ENCODE measurements at places on chromosomes 1 and 21.

GRCh38 chr21:36964398-36964797, 2.1 kb downstream of the HLCS start:
- no peak for DNase-seq

GRCh38 chr1:203033287-203033686, 7.0 kb downstream of the PPFIA4 start:
- no peak for DNase-seq

GRCh38 chr1:94118013-94118412, 2.9 kb downstream of the ABCA4 start:
- DNase-seq, result no peak

GRCh38 chr1:97091263-97091662, 369.7 kb downstream of the PTBP2 start:
- DNase-seq, result no peak

DNA sequence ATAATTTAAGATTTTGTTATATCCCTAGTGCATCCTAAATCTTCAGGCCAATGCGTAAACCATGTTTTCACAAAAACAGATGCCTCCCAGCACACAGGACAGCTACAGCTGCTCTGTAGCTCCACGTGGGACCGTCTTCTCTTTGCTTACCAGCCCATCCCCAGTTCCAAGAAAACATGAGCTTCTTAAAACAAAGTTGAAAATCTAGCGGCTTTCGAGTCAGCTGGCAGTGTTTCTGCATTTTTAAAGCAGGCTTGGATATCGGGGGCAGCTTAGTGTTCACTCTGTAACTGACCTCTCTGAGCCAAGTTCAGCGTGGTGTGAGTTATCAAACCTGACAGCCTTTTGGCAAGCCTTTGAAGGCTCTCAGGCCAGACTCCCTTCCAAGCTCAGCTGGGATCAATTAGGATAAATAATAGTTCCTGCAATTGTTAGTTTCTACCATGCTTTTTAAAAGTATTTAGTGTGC, 881.5 kb downstream of the LTN1 start:
- no peak for DNase-seq
